Stimulated activated naive CD4-positive, alpha-beta T cell treated with Interleukin-2 at 50 U/mL for 16 hours (primary cell): ENCODE measurements at places on chromosomes 7 and 10.

DNA sequence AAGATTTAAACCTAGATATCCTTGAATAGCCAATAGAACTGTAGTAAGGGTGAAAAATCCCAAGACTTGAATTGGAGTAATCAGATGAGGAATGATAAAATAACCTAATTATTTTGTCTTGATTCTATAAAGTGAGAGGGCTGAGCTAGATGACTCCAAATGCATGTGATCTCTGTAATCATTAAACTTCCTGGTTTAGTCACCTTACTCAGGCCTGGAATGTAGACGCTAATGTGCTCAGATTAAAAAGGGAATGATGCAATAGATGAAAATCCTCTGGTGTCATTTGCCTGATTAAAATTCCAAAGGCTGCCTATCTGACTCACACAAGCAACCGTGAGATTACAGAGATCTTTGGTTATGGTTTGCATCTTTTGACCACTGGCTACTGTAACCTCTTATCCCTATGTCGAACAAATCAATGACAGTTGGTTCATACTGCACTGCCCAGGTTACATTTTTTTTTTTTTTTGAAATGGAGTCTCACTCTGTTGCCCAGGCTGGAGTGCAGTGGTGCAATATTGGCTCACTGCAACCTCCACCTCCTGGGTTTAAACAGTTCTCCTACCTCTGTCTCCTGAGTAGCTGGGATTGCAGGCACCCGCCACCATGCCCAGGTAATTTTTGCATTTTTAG lies 2.9 kb upstream of the HKDC1 start:
- DNase-seq = no peak

GRCh38 chr10:986881-987619 lies 1.2 kb upstream of the GTPBP4 start:
- DNase-seq = no peak

DNA sequence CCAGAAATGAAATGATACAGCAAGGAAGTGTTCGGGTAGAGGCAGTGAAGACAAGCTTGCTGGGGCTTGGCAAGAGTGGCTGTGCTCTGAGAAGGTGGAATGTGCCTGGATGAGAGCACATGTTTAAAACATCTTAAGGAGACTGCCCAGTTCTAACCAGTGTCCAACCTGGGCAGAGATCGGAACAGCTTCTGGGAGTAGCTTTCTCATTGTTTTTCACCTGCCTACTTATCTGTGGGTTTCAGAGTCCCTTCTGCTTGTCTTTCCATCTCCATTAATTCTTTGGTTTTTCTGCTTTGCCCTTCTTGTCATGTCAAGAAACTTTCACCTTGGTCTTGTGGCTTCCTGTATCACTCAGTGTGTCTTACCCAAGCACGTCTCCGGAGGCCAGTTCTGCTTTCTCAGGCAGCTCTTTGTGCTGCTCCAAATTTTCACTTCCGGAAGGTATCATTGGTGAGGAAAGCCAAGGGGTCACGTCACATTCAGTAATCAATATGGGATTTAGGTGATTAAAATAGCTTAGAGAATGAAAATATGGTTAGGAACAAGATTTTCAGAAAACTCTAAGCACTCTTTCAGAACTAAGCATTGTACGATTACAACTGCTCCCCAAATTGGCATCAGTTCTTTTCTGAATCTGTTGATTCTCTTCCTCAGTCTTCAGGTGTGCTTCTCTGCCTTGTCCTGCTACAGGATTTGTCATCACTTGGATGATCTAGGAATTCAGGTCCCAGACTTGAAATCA lies 5.5 kb upstream of the LAMB4 start:
- DNase-seq = no peak

GRCh38 chr10:120131183-120131582 lies 238.7 kb downstream of the SEC23IP start:
- no peak for DNase-seq

GRCh38 chr7:45138433-45139267 lies 18.9 kb upstream of the RAMP3 start:
- no peak for DNase-seq

GRCh38 chr10:99799613-99800012 lies 17.2 kb downstream of the ABCC2 start:
- no peak for DNase-seq

GRCh38 chr7:1427064-1427657 lies 32.1 kb downstream of the MICALL2 start:
- DNase-seq = no peak

- DNase-seq = no peak
Measured at GRCh38 chr10:55062349-55062748, 261.3 kb upstream of the PCDH15 start.

- no peak for DNase-seq
Measured at GRCh38 chr10:121617176-121617575, 18.9 kb upstream of the FGFR2 start.

DNA sequence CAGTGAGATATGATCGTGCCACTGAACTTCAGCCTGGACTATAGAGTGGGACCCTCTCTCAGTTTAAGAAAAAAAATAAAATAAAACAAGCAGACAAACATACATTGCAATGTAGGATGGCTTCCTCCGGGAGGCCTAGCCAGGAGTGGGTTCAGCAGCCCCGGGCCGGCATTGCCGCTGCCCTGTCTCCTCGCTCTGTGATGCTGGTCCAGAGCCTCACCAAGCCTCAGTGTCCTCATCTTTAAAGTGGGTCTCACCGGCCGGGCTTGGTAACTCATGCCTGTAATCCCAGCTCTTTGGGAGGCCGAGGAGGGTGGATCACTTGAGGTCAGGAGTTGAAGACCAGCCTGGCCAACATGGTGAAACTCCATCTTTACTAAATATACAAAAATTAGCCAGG lies 71.6 kb downstream of the PTPRE start:
- no peak for DNase-seq

DNA sequence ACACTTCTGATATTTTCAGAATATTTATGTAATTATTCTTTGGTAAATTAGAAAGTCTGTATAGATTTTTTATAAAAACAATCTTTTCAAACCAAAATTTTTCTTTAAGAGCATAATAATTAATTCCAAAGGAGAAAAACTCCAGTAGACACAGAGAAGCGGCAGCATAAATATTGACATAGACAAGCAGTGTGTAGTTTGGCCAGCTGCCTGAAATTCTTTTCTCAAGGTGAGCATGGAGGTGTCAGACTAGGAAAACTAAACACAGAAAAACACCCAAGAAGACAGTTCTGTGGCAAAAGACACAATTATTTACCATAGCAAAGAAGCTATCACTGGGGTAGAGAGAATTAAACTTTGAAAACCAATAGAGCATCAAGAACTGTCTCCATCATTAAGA lies 82.4 kb downstream of the KLF6 start:
- DNase-seq = no peak

DNA sequence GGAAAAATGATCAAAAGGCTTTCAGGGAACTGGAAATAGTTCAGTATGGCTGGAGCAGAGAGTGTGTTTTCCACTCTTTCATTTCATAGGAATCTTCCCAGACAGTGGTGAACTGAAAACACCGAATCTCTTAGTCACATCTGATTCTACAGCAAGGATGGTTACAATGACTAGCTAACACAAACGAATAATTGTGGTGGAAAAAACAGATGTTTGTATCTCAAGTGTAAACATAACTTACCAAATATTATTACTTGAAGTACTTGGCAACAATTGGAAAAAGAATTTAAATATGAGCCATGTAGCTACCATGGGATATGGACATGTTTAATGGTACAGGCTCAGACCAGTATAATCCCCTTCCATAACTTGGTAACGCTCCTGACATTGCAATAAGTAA lies 21.1 kb upstream of the BPGM start:
- DNase-seq = no peak

DNA sequence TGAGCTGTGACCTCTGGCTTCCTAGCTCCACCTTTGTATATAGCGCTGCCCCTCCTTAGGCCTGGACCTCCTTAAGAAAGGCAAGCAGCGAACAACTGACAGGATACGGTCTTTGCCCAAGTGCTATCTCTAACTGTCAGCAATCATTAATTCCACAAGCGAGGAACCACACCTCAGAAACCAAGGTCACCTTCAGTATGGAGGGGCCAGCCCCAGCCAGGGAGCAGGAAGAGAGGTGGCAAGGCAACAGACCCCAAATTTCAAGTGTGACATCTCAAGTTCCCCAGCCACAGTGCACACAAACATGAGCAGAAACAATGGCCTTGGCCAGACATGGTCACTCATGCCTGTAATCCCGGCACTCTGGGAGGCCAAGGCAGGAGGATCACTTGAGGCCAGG lies 4.8 kb upstream of the AOC1 start:
- DNase-seq = no peak

GRCh38 chr7:15607529-15608210 lies 45.9 kb upstream of the AGMO start:
- no peak for DNase-seq

DNA sequence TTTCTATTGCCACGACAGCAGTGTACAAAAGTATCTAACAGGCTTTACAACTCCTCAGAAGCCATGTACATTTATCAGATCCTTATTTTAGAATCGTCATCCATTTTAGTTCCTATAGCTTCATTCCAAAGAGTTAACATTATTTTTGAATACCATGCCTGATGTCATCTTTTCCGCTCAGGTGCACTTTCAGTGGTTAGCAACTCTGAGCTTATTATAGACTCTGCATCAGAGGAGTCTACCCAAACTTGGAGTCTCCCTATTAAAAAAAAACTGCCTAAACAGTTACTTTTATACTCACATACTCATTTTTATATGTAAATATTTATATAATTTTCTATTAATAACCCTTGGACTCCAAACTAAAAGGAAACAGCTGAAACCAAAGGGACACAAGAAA lies 31.6 kb upstream of the PRSS37 start:
- no peak for DNase-seq

DNA sequence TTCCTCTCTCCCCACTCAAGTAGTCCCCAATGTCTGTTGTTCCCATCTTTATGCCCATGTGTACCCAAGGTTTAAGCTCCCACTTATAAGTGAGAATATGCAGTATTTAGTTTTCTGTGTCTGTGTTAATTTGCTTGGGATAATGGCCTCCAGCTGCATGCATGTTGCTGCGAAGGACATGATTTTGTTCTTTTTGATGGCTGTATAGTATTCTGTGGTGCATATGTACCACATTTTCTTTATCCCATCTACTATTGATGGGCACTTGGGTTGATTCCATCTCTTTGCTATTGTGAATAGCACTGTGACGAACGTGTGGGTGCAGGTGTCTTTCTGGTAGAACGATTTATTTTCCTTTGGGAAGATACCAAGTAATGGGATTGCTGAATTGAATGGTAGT lies 170.2 kb upstream of the AUTS2 start:
- no peak for DNase-seq

- DNase-seq = no peak
Measured at GRCh38 chr7:38316733-38317360, 43.4 kb upstream of the TARP start.

DNA sequence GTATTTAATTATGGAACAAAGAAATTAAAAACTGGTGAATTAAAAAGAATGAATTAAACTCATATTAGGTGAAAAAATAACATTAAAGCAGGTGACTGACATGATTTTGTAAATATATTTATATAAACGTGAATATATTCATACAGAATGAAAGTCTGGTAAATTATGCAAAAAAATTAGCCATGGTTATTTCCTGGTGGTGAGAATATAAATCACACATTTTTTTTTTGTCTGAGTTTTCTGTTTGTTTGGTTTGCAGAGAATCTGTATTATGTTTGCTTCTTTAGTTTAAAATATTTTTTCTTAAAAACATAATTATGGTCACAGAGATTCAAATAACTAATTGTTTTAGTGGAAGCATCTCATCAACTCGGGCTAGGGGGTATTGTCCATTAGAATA lies 73.0 kb upstream of the CSTF2T start:
- DNase-seq = no peak

DNA sequence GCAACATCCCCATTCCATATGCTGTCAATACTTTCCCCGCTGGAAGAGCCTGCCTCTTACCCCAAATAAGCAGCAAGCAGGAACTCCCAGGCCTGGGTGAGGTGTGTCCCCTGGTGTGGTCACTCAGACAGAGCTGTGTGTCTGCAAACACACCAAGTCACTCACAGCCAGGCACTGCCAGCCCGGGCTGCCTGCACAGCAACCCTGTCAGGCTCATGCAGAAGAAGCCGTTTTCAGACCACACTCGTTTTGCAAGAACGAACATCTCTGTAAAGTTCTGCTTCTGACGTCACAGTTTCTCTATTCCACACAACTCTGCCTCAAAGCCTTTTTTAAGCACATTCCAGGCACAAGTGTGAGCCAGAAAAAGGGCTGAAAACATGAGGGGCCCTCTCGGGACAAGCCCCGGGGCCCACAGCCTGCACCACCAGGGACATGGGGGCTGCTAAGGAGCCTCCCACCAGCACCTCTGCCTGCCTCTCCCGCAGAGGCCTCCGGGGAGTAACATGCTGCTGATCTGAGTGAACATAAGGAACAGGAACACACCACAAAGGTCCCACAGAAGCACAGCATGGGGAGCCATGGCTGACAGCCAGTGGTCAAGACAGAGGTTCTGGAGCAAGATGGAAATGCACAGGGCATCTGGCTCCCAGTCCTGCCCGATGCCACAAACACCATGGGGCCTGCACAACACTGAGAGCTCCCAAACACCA lies 11.4 kb downstream of the PTPRN2 start:
- no peak for DNase-seq

DNA sequence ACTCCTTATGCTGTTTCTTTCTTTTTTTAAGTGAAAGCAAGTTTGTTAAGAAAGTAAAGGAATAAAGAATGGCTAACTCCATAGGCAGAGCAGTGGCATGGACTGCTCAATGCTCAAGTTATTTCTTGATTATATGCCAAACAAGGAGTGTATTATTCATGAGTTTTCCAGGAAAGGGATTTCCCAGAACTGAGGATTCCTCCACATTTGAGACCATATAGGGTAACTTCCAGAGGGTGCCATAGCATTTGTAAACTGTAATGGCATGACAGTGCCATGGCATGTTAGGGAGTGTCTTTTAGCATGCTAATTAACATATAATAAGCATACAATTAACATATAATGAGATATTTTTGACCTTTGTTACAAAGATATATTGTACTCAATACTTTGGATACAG lies 1034.5 kb upstream of the PHF14 start:
- DNase-seq = no peak

- DNase-seq = no peak
Measured at GRCh38 chr7:34838329-34838728, 180.3 kb downstream of the NPSR1 start.

- DNase-seq = no peak
Measured at GRCh38 chr10:79186486-79187120, 117.8 kb downstream of the ZMIZ1 start.

- no peak for DNase-seq
Measured at GRCh38 chr10:126972635-126973414, 67.6 kb downstream of the DOCK1 start.

- DNase-seq = no peak
Measured at GRCh38 chr7:106916679-106917078, 51.6 kb downstream of the PIK3CG start.
